MM.1S (cell line): ENCODE measurements at places on chromosomes 13 and 19.

- no peak for DNase-seq
Measured at GRCh38 chr13:27228131-27228530, 23.2 kb upstream of the RPL21 start.

GRCh38 chr13:32254916-32255723 lies 60.0 kb downstream of the ZAR1L start:
- no peak for DNase-seq

- DNase-seq, result no peak
Measured at GRCh38 chr19:39236527-39236926, 8.3 kb downstream of the IFNL3 start.

- DNase-seq, result no peak
Measured at GRCh38 chr13:69213396-69213795, 894.2 kb upstream of the ATXN8OS start.

- no peak for DNase-seq
Measured at GRCh38 chr13:71219698-71220415, 647.1 kb downstream of the DACH1 start.
